T47D (cell line): ENCODE measurements at places on chromosomes 1 and 21.
A peak's percentile ranks its signal among the peaks of the same experiment; 100 is the strongest.

- no peak for DNase-seq
These were observed 85.2 kb downstream of the SDCCAG8 start for GRCh38 chr1:243341074-243341473.

DNA sequence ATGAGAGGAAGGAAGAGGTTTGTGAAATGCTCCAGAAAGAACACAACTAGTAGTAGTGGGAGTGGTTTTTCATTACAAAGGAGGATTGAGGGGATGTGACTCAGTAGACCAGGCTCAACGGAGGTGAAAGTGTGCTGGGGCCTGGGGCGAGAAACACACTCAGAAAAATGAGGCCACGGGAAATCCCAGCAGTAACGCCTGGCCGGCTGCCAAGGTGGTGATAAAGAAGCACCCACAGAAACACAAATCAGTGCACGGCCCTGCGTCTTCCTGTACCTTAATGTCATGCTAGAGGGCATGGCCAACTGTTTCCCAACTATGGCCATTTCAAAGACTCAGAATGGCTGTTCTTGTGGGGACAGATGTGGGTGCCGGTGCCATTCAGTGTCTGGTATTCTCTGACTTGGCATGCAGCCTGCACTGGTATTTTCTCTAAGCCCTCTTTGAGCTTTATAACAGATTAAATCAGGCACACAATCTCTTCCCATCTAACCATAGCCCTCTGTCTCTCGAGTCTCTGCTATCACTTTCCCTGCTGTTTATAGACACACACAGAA lies 38.2 kb downstream of the URB2 start:
- no peak for DNase-seq

GRCh38 chr1:14926229-14926628 lies 227.3 kb upstream of the TMEM51 start:
- DNase-seq: no peak

DNA sequence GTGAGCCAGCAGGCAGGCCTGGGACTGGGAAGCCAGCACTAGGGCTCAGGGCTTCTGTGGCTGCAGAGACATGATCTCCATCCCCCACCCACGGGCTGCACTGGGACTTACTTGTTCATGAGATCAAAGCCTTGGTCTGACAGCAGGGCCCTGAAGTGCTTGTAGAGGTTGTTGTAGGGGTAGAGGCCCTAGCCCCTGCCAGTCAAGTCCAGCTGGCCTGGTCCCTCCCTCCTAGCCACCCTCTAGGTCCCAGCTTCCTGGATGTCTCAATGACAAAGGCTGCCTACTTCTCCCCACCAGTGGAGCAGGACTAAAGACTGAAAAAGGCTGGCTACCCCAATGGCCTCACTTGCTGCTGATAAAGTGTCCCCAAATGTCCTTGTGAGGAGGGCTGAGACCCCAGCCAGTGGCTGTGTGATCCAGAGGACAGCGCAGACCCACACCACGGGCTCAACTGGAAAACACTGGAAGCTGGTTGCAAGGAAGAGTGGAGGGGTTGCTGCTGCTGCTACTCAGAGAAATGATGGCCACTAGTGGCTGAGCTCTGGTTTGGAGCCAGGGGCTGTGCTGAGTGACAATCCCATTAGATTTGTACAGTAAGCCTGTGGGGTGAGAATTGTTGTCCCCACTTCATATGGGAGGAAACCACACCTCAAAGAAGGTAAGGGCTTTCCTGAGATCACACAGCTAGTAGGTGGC lies 1.4 kb downstream of the HTR1D start:
- DNase-seq: no peak

- DNase-seq: peak; percentile 97
These were observed 57.0 kb downstream of the YARS1 start for GRCh38 chr1:32759997-32760623.

- no peak for DNase-seq
These were observed 462.8 kb downstream of the NCAM2 start for GRCh38 chr21:21460979-21461378.

DNA sequence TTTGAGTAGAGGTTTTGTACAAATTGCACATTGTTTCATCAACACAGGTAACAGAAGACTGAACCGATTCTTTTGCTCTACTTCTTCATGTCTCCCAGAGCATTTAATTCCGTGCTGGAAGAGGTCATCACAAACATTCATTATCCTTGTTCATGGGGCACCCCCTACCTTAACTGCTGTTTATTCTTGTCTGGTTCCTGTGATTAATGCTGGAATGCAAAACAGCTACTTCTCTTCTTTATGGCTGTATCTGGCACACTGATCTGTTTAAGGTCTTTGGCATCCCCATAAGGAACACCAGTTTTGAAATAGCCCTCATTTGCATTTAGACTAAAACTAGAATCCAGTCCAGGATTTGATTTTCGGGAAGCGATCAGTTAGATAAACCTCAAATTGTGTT lies 42.2 kb downstream of the NTNG1 start:
- no peak for DNase-seq

GRCh38 chr1:94191216-94191615 lies 46.2 kb downstream of the ARHGAP29 start:
- no peak for DNase-seq

DNA sequence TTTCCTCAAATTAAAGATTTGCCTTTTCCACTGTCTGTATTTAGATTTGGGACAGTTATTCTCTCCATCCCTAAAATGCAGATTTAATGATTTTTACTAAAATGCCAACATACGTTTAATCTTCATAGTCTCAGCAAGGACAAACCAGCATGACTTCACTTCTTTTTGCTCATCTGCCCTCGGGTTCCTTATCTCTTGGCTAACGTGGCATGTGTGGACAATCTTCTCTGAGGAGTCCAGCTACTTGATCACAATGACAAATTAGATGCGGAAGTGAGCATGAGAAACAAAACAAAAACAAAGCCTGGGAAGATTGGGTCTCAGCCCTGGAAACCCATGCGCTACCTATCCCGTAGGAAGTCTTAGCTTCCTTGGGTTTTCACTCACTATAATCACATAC lies 1.0 kb downstream of the MRAP start:
- DNase-seq: no peak

DNA sequence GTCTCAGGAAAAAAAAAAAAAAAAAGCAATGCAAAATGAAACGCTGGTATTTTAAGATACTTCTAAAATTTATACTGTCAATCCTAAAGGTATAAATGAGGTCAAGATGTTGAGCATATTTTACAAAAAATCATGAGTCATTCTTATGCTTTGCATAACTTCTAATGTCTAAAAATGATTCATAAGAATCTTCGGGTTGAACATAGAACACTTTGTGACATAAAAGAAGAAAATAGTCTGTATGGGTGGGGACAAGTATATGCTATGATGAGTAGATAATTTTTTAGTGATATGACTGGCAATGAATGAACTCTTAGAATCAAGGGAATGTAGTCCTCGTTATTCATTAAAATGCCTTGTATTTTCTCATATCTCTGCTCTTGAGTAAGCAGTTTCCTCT lies 416.9 kb upstream of the USP24 start:
- no peak for DNase-seq

GRCh38 chr1:226872437-226872836 lies 2.0 kb downstream of the PSEN2 start:
- no peak for DNase-seq

GRCh38 chr1:165052936-165053335 lies 303.6 kb downstream of the LMX1A start:
- DNase-seq: no peak

DNA sequence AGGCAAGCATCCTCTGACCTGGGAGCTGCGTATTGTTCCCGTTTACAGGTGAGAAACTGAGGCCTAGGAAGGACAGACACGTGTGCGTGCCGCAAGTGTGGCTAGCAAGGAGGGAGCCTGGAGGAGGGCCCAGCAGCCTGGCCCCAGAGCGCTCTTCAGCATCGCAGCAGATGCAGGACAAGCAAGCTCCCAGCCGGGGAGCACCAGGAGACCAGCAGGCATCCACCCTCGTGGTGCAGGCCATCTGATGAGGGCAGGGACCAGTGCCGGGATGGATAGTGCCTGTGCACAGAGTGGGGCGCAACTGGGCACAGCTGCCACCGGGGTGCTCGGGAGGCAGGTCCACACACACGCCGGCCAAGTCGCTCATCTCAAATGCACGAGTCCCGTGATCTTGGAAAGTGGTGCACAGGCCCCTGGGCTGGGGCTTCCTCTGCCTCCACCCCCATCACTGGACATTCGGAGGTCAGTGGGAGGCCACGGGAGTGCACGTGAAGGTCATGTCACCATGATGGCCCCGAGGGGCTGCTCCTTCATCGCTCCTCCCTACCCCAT lies 55.1 kb downstream of the COL18A1 start:
- DNase-seq: no peak

DNA sequence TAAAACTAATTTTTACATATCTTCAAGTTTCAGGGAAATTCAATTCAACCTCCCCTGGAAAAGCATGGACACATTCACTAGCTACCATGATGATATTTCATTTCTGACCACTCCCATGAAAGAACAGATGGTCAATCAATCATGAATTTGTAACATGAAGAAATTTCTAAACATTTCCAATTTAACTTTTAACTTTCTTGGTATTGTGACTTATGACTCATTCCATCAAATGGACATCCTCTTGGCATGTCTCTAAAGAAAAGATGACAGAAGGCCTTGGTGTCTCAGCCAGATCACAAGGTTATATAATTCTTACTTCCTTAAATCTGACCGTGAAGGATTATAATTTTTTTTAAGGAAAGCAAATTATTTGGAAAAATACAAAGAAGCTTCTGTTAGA lies 10.5 kb upstream of the MCOLN3 start:
- no peak for DNase-seq

DNA sequence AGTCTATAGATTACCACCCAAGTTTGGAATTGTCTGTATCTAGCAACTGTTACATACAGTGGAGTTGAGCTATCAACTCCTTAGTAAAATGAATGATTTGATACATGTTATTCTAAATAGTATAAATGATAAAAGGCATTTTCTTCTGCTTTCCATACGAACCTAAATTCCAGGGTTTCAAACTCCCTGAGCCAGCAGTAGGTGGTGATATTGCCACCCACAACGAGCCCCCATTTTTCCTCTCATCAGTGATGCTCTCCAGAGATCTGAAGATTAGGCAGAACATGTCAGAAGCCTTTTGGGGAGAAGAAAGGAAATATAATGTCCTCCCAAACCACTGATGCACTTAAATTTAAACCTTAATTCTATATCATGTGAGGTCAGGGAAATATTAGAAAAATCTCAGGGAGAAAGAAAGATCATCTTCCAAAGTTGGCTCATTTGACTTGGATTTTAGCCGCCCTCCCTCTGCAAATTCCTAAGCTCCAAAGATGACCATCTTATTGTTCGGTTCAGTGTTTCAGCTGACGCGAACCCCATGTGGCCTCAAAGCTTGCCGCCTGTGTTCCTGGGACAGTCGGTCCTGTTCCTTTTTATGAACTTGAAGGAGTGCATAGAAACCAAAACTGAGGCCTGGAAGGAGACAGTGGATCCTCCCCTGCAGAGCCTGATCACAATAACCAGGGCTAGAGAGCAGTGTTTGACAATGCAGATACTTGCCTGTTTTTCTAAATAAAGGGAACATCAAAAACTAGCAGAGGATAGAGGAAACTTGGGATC lies 2.3 kb downstream of the EVA1C start:
- peak; percentile 45 for DNase-seq

DNA sequence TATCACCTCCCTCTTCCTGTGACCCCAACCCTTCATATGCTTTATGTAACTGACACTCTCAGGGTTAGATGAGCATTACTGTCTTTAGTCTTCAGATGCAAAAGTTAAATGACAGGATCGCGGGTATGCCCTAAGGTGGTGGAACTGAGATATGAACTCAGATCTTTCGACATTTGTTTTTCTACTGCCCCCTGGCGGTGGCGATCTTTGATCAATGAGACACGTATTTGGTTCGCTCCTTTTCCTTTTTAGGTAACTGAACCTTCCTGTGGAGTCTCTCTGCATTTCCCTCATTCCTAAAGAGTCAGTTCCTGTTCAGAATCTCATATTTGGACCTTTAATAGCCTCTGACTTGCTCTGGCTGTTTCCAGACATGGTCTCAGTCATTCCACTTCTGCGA lies 47.8 kb upstream of the ZP4 start:
- no peak for DNase-seq

DNA sequence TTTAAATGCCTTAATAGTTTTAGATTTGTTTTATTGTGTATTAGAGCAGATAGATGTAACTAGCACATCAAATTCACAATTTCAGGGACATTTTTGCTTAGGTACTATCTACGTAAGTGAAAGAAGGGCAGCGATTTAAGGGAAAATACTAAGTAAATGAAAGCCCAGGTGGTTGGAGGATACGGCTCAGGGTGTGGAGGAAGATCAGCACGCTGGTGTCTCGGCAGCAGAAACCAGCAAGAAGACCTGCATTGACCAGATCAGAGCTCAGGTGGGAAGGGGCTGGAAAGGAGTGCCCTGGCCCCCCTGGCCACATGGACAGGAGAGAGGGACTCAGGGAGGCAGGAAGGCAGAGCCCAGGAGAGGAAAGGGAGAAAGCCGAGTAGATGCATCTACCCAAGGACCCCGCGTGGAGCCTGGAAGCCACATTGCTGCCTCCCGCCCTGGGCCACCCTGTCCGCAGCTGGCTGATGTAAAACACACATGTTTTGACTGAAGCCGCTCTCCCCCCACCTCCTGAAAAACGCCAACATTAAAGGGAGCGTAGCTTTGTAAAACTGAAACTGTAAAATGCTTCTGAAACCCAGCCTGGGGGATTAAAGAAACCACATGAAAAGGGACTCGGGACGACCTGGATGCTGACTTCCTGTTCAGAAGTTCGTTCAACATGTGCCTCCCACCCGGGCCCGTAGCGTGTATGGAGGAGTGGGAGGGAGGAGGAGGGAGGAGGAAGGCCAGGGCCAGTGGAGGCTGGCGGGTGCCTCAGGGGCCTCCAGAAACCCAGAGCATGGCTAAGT lies 72.6 kb upstream of the TARDBP start:
- no peak for DNase-seq

GRCh38 chr1:206041640-206042039 lies 11.3 kb upstream of the RHEX start:
- no peak for DNase-seq

DNA sequence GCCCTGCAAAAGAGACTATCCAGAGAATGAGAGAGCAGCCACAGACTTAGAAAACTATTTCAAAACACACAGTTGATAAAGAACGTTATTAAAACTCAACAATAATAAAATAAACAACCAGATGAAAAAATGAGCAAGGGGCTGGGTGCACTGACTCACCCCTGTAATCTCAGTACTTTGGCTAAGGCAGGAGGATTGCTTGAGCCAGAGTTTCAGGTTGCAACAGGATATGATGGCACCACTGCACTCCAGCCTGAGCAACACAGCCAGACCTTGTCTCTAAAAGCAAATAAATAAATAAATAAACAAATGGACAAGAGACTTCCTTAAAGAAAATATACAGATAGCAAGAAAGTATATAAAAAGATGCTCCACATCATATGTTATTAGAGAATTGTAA lies 144.6 kb downstream of the LRRIQ3 start:
- DNase-seq: no peak
